Fibroblast of skin of right quadriceps (primary cell): ENCODE measurements at places on chromosomes 1 and 21.

- DNase-seq: no peak
Observed at GRCh38 chr1:115224636-115225035, 113.4 kb downstream of the NGF start.

DNA sequence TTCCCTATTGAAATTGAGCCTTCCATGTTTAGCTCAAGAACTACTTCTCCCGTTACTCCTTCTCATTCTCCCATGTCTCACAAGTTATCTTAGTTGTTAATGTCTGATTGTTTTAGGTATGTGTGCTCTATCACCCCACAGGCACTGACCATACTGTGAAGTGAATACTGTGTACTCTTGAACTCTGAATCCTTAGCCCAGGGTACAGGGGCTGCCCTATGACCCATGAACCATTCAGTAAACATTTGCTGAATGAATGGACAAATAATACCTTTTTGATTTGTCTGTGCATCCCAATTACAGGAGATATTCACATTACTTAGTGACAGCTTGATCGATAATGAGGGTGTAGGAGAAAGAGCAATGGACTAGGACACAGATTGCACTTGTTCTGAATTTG is 169.4 kb upstream of the BEND5 start:
- no peak for DNase-seq

DNA sequence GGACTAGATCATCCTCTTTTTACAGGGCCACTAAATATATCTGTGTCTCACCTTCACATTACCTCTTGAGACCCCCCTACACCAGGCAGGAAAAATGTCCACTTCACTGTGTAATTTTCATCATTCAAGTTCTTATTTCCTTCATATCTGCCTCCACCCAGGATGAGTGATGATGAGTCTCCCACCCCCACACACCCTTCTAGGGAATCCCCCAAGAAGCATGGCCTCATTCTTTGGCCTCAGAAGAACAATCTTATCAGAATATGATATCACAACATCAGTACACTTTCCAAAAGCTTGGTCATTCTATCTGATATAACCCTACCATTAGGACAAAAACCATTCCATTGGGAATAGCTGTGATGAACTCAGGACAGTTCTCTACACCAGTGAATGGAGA is 170.3 kb upstream of the DUSP10 start:
- no peak for DNase-seq

DNA sequence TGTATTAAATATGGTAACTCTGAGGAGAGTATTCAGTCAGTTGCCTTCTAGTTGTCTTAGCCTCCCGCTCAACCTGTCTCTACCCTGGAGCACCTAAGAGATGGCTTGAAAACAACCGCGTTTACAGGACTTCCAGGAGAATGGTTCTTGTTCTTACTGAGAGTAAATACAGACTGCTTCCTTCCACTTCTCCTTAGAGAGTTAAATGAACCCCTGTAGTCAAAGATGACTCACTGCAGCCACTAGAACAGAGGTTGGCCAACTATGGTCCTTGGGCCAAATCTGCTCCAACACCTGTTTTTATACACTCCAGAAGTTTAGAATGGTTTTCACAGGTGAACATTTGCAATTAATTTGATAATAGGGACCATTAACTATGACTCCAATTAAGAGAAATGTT is 60.1 kb upstream of the ASB17 start:
- DNase-seq: no peak

GRCh38 chr1:109138358-109138757 is 24.4 kb downstream of the ELAPOR1 start:
- DNase-seq: no peak

DNA sequence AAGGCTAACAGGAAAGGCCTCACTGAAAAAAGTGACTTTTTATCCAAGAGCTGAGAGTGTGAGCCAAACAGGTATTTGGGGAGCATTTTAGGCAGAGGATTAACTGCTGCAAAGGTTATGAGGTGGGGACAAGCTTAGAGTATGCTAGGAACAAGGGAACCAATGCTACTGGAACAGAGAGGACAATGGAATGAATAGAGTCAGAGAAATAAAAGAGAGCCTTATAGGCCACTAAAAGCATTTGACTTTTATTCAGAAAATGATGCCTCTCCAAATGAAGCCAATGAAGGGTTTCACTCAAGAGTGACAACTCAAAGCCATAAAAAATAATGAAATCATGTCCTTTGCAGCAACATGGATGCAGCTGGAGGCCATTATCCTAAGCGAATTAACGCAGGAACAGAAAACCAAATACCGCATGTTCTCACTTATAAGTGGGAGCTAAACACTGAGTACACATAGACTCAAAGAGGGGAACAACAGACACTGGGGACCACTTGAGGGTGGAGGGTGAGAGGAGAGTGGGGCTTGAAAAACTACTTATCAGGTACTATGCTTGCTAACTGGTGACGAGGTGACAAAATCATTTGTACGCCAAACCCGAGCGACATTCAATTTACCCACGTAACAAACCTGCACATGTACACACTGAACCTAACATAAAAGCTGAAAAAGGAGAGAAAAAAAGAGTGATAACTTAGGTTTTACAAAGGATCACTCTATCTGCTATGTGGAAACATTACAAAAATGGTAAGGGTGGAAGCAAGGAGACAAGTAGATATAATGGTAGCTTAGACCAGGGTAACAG is 11.1 kb downstream of the PTP4A2 start:
- DNase-seq: no peak
